ENCODE measurements at places on chromosomes 13 and 19.

GRCh38 chr19:17671906-17672305 is 16.2 kb downstream of the UNC13A start:
- peak; percentile 65 for DNase-seq

- no peak for DNase-seq
Measured at GRCh38 chr19:6225232-6225865, 54.4 kb downstream of the MLLT1 start.

GRCh38 chr13:61670384-61671161 is 254.9 kb upstream of the PCDH20 start:
- DNase-seq: no peak

DNA sequence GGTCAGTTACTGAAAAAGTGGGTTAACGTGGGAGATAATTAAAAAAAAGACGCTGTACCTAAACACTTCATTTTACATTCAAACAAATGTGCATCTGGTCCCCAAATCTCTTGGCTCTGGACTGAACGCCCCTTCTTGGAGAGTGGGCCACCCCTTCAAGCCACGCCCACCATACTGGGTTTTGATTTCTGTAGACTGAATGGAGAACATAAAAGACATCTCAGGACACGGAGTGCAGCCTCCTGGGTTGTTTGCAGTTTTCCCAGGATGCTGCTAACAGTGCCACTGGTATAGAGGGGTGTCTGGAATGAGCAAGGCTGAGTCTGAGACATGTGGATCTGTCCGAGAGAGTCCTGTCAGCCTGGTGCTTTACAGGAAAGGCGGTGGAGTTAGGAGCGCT is 10.6 kb downstream of the TFDP1 start:
- no peak for DNase-seq

DNA sequence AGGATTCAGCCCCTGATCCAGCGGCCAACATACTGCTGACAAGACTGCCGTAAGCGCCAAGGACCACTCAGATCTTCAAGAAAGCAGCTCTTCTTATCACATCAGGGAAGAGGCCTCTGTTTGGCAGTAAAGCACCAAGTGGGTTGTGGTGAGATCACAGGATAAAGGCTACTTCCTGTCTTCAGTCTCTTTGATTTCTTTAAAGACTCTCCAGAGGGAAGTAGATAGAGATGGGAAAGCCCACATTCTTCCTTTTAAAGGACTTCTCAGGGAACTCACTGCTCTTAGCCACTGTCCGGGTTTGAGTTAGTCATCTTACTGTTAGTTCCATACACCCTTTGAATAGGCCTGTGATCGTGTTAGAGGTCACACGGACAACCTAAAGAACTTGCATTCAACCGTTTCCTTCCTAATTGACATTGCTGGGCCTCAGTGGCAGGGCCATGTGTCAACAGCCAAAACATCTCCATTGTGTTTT is 47.2 kb upstream of the POMP start:
- no peak for DNase-seq

DNA sequence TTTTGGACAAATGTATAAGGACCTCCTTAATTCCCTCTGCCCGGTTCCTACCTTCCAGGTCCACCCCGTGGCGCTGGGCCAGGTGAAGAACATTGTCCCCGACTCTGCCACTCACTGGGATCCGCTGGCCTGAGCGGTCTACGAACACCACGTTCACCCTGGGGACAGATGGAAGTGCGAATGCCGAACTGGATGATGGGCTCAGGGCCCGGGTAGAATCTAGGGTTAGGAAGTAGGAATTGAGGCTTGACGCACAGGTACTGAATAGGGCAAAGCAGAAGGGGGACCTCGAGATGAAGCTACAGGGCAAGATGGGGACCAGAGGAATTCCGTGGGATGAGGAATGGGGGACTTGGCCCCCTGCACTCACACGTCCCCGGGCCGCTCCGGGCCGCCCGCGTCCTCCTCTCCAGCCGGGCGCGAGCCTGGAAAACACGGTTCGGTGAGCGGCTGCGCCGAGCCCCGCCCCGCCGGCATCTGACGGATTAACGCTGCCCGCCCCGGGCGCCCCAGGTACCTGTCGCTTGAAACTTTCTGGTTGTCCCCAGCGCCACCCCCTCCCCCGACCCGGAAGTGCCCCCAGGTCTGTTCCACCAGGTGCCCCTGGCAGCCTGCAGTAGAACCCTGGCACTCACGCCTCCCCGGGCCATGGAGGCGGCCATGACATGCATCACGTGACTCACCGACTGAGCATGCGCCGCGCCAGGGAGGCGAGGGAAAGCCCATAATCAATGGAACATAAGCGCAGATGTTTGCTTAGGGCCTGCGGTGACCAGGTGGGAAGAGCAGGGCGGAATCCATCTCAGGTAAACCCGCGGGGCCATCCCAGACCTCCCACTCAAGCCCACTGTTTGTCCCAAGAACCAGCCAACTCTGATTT is at the start of gene FDX2:
Gene FDX2, minus strand, starts transcription at position 681 of the 880 bp plus-strand sequence. Its CDS starts 19 bp downstream, at position 662.
- peak; percentile 89 for DNase-seq

DNA sequence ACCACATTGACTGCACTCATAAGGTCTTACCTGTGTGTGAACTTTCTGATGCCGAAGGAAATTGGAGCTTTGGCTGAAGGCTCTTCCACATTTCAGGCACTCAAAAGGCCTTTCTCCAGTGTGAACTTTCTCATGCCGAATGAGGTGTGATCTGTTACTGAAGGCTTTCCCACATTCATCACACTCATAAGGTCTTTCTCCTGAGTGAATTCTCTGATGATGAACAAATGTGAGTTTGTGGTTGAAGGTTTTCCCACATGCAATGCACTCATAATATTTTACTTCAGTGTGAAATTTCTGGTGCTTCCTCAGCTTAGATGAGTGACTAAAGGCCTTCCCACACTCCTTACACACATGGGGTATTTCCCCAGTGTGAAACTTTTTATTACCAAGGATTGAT is 5.7 kb downstream of the ZNF132 start:
- no peak for DNase-seq

DNA sequence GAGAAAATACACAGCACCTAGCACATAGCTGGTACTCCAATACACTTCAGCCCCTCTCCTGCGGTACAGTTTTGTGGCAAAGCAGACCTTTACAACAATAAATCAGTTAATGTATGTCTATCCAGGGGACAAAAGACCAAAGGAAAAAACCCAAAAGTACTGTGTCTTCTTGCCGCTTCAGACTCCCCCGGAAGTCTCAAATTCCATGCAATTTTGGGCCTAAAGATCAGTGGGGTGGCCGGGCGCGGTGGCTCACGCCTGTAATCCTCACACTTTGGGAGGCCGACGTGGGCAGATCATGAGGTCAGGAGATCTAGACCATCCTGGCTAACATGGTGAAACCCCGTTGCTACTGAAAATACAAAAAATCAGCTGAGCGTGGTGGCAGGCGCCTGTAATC is 16.2 kb downstream of the CARS2 start:
- no peak for DNase-seq

DNA sequence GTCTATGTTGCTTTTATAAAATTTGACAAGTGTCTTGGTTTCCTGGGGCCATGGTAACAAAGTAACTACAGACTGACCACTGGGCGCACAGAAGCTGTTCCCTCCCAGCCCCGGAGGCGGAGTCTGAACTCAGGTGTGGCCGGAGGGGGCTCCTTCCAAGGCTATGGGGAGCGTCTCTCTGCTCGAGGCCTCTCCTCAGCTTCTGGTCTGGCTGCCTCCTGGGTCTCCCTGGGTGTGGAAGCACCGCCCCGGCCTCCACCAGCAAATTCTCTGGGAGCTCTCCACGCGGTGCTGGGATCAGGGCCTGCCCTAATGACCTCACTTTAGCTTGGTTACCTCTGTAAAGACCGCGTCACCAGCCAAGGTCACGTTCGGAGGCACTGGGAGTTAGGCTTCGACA is 45.7 kb upstream of the F7 start:
- no peak for DNase-seq

DNA sequence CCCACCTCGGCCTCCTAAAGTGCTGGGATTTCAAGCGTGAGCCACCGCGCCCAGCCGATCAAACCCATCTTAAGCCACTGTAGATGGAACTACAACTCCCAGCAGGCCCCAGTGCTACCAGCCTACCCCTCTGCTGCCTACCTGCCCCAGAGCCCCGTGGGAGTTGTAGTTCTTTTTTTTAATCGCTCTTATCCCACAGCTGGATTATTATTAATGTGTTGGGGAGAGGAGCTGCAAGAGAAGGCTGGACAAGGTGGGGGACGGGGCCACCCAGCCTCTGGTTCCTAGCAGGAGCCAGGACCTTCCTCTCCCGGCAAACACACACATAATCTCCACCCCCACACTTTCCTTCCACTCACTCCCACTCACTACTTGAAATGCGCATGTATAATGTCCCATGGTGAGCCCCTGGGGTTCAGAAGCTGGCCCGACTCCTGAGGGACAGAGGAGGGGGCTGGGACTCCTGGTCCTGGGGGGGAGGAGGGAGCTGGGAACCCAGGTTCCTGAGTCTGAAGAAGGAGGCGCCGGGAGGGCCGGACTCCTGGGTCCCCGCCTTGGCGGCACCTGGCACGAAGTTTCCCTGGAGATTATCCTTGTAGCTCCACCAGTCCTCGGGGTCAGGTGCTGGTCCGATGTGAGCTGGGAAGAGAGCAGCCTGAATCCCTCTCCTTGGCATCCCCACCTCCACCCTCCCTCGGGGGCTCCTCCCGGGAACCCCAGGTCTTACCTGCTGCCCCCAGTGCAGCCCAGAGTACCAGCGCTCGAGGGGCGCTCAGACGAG is 958 bp downstream of the CA11 start:
- peak; percentile 89 for DNase-seq

- DNase-seq: no peak
Measured at GRCh38 chr19:53942001-53942786, 20.5 kb upstream of the CACNG8 start.

DNA sequence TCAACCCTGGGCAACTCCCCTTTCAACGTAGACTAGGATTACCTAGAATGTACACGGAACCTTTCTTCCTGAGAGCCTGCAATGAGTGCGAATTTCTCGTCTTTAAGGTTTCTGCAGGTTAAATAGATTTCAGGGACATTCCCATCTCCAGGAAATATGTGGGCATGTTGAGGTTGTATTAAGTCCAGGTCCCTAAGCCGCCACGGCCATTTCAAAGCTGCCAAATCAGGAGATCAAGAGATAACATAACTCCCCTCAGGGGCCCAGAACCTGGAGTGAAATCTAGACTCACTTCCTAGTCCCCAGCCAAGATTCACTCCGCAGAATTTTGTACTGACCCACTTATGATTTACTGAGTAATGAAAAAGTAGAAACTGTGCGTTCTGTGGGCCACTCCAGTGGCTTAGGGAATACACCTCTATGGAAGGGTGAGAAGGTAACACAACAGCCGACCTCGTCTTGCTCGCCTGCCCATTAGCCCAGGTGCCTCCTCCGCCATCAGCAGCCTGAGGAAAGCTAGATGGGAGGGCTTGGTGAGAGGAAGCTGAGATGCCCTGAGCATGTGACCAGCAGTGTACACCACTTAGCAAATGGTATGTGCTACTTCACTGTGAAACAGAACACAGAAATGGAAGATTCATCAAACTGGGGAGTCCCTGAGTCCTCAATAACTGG is 98.5 kb upstream of the SOX1 start:
- DNase-seq: no peak

GRCh38 chr19:35266520-35267352 is 2.0 kb upstream of the USF2 start:
- peak; percentile 68 for DNase-seq

DNA sequence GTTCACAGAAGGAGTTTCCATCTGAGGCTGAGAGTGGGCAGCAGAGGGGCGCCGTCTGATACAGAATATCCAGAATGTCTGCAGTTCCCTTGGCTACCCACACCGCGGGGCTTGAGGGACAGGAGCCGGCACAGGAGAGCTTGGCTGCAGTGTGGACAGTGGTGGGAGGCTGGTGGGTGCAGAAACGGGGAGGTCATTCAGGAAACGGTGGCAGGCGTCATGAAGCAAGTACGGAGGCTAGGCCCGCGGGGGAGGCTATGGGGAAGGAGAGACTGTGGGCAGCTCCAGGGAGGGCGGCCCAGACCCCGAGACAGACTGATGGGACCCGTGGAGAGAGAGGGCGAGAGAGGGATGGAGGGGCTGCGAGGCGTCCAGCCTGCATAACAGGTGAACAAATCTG is 55.2 kb upstream of the UQCRFS1 start:
- DNase-seq: no peak

- DNase-seq: no peak
Measured at GRCh38 chr19:35565016-35565856, 1.8 kb upstream of the ATP4A start.

Data from DMS53 (cell line).